Activated naive CD8-positive, alpha-beta T cell treated with anti-CD3 and anti-CD28 coated beads for 36 hours (primary cell): ENCODE measurements at places on chromosomes 11 and 22. TPM values are rescaled to one million over a fixed set of nuclear protein-coding genes. Genes with fewer than 3 reads are reported as not detected.

The ALX4 gene
- not detected for total RNA-seq

DNA sequence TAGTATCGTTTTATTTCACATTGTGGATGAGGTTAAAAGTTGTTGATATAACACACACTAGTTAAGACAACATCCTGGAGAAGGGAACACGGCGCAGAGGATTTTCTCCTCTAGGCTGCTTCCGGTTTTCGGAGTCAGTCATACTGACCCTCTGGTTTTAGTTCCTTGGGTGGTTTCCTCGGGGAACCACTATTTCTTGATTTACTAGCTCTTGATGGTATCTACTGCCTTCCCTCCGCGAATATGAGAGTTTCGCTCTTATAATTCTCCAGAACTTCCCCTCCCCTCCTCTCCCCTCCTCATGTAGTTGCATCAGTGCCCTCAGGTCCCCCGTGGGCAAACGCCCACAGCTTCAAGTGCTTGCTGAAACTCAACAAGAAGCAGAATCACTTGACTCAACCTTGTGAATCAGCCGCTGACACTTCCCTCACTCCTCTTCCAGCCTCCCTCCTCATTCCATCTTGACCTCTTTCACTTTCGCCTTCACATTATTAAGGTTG is 15.9 kb upstream of the APOBEC3A start:
- DNase-seq: peak; percentile 80

DNA sequence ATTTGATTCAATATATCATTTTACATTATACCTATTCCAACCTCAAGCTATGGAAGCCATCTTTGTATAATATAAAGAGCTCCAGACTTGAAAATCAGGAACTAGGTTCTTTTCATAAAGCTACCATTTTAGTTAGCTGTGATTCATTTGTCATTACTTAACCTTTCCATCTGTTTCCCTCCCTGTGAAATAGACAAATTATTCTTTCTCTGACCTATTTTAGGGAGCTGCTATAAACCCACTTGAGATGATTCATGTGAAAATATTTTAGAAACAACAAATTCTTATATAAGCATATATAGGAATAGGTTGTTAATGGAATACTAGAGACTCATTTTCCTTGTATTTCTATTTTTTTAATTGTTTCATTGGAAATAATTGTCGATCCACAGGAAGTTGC is 1012.1 kb downstream of the OPCML start:
- no peak for DNase-seq

GRCh38 chr11:363948-364761 is 5.1 kb upstream of the B4GALNT4 start:
- DNase-seq: peak; percentile 60

DNA sequence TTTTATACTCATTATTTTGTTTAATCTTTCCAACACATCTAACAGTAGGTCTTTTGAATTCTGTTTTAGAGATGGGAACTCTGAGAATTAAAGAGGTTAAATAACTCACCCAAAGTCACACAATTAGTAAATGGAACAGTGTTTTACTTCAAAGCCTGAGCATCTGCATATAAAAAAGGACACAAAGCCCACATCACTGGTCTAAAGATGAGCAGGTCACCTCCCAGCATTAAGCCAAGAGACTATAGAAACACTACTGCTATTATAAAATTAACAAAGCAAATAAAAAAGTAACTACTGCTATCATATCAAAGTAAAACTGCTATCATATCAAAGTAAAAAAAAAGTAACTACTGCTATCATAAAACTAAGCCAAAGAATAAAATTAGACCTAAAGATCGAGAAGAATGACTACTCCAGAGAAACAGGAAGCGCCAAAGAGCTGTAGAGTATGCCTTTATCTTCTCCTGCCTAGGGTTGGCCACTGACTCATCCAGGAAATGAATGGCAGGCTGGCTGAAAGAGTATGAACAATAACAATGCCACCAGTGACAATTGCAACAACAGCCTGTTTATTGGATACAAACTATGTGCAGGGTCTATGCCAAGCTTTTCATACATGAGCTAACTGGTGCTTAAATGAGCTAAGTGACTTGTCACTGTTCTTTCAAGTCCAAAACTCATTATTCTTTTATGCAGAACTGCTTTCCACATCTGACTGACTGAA is 1153.0 kb upstream of the TENM4 start:
- DNase-seq: no peak

DNA sequence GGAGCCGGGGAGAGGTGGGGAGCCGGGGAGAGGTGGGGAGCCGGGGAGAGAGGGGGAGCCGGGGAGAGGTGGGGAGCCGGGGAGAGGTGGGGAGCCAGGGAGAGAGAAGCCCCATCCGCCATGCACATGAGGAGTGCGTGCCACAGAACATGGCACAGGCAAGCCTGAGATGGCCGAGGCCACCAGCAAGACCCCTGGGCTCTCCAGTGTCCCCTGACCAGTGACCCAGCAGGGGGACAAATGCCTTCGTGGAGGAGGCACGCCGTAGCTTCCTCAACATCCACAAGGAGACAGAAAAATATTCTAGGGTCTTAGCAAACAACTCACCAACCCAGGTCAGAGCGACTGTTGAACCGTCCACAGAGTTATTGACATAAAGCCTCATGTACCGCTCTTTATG is 618.8 kb downstream of the TBC1D22A start:
- DNase-seq: no peak

DNA sequence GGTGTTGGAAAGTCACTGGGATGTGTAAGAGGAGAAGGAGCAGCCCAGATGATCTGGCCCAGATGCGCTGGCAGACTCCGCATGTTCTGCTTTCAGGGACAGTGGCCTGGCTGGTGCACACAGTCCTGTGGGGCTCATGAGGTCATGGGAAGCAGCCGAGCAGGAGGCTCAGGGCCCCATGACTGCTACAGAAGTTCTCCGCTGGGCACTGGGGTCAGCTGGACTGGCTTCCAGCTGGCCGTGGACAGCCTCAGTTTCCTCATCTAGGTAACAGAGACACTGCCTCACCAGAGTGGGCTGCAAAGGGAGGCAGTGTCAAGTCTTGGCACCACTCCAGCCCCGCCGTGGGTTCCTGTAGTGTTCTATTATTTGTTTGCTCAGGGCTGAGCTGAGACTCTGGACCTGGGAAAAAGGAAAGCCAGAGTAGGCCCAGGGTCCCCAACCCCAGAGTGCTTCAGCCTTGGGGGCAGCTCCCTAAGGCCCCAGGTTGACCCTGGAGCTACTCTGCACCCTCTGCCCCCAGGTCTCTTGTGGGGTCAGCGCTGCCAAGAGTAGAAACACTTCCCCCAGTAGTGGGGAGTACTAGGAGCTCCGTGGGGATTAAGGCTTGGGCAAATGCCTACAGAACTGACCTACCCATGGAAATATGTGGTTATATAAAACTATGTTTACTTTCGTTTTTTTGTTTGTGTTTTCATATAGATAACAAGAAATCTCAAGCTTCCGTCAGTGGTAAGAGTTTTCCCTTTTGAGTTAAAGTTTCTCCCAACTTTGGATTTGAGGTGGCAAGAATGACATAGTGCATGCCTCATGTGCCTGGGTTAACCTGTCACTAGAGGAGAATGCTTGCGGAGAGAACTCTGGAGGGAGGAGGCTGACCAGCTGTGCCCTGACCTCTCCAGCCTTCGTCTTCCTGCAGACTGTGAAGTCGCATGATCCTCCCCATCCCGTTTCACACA is 45.3 kb downstream of the MED15 start:
- DNase-seq: no peak
